Stimulated activated CD8-positive, alpha-beta memory T cell treated with anti-CD3 and anti-CD28 coated beads, Interleukin-15, amount 100 ng/mL, for 24 hours (primary cell): ENCODE measurements at places on chromosomes 7 and 10.

- DNase-seq = no peak
These were observed 42.2 kb downstream of the MPLKIP start for GRCh38 chr7:40092182-40092581.

DNA sequence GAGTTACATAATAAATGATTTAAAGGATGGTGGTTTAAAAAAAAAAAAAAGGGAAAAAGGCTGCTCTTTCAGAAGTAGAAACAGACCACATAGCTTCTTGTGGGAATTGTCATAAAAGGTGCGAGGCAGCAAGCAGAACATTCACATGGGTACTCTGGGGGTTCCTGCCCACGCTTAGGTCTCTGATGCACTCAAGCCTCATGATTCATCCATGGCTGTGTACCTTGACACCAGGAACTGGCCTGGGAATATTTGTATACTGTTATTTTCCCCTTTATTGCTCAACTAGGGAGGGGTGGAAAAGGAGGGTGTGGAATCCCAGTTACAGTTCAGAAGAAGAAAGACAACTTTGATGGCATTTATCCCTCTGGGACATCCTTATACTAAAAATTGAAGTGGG, 4.0 kb downstream of the PON2 start:
- DNase-seq = no peak

- no peak for DNase-seq
These were observed 151.5 kb upstream of the VIPR2 start for GRCh38 chr7:159296093-159296681.

- no peak for DNase-seq
These were observed 7.1 kb upstream of the ZNF33B start for GRCh38 chr10:42645516-42645915.

DNA sequence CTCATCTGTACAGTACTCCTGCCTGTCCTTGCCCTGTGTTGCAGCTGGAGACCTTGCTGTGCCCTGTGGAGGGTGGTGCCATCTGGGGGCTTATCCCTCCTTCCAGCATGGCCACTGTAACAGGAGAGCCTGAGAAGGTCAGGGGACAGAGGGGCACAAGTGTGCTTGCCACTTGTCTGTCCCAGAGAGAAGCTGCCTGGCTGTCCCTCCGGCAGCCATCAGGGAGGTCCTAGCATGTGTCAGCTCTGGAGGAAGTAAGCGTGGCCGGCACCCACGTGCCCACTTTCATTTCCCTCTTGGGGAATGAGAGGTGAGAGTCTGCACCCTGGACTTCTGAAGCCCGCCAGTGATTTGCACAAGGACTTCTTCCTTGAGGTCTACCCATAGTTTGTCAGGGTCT, 97.0 kb upstream of the PPIF start:
- DNase-seq = no peak

GRCh38 chr10:78419481-78420265, 386.0 kb downstream of the RPS24 start:
- DNase-seq = no peak

DNA sequence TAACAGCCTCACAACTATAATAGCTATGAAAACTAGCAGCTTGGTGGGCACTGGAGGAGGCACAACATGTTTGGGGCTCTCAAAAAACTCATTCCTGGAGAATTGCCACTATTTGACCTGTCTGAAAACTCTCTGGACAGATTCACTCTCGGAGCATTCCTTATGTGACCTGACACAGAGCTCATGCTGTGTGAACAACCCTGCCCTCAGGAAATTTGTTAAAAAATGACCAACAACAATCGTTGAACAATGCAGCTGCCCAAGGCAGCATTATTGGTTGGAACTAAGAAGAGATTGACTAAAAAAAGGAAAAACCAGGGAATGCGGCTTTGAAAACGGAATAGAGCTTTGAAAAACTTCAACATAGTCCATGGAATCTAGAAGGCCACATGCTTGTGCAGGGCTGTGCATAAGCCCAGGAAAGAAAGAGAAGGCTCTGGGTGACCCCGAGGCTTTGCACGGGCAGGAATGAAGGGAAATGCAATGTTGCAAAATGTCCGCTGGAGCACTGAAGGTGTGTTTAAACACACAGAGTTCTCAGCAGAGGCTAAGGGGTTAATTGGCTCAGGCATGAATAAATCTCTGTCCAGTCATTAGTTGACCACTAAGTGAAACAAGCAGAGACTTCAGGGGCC, 52.8 kb downstream of the NAMPT start:
- DNase-seq = no peak

GRCh38 chr7:102875700-102876295, 37.0 kb upstream of the LRRC17 start:
- DNase-seq = no peak

DNA sequence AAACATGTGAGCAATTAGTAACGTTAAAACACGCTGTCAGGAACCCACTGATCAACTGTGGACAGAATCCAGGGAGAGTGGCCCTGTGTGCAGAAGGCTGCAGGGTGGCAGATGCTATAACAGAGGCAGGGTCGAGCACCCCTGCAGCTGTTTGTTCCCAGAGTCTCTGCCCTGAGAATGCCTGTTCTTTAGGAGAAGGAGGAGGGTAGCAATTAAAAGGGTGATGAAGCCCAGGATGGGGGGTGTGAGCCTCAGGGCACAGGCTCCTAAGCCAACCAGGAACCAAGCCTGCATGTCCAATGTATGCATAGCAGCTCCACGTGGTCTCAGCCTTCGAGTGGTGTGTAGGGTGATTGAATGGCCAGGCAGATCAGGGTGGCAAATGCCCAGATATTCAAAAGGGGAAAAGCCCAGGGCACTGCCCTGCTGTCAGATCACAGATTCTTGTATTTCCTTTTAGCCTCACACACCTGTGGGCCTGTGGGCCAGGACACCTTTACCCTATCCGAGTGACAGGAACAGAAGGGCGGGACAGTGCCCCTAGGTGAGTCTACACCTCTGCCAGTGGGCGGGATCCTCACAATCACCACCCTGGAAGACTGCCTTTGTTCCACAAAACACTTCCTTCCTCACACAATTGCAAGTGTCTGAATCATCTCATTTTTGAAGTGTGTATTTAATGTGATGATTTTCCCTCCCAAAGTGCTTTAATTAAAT, 7.3 kb downstream of the WDFY4 start:
- DNase-seq = no peak

- no peak for DNase-seq
These were observed 203.7 kb upstream of the NPVF start for GRCh38 chr7:25431956-25432450.

GRCh38 chr7:154735766-154736165, 267.2 kb downstream of the PAXIP1 start:
- DNase-seq = no peak

DNA sequence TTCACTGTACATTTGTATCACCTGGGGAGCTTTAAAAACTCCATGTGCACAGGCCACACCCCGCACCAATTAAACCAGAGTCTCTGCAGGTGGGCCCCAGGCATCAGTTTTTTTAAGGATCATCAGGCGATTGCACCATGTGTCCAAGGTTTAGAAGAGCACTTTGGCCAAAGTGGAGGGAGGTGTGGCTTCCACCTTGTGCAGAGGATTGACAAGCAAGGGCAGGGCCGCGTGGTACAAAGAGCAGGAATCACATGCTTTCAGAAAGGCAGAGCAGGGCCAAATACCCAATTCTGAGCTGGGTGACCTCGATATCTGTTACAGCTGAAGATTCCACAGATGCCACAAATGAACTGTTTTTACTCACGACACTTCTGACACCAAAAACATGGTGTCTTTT, 52.4 kb downstream of the NOC3L start:
- DNase-seq = no peak

GRCh38 chr7:4957847-4958476, 1.0 kb downstream of the MMD2 start:
- no peak for DNase-seq

DNA sequence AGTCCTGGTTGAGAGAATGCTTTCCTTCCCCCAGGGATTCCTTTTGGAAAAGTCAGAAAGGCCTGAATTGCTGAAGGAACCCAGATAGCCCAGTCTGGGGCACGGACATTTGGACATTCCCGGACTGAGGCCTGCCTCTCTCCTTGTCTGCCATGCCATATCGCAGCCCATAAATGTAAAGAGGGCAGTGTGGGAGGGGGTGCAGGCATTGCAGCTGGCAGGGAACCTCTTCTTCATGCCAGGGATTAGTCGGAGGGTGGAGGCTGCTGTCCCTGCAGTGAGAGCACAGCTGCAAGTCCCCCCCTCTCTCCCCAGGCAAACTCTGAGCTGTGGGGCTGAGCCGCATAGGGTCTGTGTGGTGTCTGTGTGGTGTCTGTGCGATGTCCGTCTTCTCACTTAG, 486.0 kb upstream of the MKI67 start:
- no peak for DNase-seq

GRCh38 chr7:156524818-156525597, 115.6 kb upstream of the RNF32 start:
- no peak for DNase-seq

DNA sequence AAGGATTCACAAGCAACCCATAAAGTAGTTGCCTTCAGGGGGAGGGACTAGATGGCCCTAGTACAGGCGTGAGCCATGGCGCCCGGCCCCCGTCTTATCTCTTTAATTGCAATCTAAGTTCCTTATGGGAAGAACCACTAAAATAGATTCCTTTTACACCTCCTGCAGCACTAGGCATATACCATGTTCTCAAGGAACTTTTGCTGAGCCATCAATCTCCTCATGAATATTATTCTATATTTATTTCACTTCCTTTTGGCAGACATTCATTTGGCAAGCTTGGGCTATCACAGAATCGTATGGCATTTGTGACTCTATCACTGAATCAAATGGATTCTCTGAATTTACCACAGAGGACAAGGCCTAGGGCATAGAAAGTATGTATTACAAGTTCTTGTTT, 14.8 kb upstream of the DNAJC12 start:
- DNase-seq = no peak

- no peak for DNase-seq
These were observed 44.2 kb downstream of the DLD start for GRCh38 chr7:107934991-107935770.

DNA sequence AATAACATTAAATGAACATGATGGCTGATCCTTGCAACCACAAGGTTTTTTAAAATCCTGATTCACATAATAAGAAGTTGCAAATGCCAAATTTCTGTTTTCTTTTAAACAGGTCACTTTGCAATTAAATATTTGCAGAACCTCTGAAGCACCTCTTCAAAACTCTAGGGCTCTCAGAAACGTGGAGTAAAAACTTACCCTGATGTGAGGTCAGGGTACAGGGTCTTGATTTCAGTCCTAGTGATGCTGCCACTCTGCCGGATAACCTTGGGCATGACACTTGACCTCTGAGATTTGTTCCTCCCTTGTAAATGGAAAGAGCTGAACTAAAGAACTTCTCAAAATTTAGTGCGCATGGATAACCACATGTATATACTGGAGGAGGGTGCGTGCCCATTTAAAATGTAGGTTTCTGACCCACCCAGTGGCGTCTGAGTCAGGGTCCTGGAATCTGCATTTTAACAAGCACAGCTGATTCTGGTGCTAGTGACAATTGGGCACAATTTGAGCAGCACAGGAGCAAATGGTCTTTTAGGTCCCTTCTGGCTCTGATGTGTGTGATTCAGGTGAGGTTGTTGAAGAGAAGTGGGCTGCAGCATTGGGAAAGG, 35.5 kb upstream of the TNPO3 start:
- DNase-seq = no peak

DNA sequence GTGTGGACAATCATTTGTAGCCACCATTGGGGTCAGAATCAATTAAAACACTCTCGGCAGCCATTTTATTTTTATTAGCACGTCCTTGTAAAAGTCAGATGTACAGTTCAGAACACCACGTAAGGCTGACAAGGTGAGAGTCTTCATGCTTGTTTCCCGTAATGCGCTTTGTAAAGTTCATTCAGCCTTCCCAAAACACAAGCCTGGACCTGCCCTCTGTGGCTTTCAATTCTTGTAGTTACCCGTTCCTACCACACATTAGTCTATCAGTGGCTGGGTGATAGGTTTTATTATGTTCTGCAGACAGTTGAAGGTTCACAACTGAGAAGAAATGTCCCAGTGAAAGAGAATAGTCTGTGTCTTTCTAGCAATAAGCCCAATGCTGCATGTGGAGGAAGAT, 35.4 kb downstream of the GAD2 start:
- DNase-seq = no peak

DNA sequence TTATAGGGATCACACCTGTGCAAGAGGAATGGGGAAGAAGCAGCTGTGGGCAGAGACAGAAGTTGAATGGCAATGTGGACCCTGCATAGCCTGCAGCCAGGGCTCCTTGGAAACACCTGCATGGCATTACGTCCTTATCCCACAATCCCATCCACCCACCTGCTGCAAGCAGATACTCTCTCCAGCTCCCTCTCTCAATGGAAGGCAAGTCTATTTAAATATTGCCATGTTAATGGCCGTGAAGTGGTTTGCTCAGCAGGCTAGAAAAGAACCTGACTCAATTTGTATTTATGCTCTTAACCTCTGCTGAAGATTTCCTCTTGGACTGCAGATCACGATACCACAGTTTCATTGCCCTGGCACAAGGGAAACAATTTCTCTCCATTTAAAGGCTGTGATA, 417.0 kb downstream of the TYW1 start:
- no peak for DNase-seq

- no peak for DNase-seq
These were observed 240.9 kb downstream of the KIAA1217 start for GRCh38 chr10:24449769-24450310.

DNA sequence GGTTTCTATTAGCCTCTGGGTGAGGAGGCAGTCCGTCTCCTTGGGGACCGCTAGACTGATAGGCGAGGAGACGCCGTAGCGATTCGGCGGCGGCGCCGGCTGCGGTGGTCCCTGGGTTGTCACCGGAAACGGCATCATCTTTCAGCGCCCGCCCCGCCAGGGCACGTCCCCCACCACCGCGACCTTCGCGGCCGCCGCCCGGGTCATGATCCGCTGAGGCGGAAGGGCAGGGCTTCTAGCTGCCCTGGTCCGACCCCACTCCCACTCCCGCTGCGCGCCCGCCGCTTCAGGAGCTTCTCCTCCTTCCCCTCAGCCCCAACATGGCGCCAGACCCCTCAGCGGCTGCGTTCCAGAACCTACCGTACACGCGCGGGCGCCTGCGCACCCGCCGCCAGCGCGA, at the start of gene PAPOLB:
TSS of gene PAPOLB (minus strand) at position 358 of the 400 bp plus-strand sequence. CDS start at position 138, 220 bp downstream.
- no peak for DNase-seq

GRCh38 chr7:155543011-155543876, 3.1 kb downstream of the CNPY1 start:
- DNase-seq = no peak

DNA sequence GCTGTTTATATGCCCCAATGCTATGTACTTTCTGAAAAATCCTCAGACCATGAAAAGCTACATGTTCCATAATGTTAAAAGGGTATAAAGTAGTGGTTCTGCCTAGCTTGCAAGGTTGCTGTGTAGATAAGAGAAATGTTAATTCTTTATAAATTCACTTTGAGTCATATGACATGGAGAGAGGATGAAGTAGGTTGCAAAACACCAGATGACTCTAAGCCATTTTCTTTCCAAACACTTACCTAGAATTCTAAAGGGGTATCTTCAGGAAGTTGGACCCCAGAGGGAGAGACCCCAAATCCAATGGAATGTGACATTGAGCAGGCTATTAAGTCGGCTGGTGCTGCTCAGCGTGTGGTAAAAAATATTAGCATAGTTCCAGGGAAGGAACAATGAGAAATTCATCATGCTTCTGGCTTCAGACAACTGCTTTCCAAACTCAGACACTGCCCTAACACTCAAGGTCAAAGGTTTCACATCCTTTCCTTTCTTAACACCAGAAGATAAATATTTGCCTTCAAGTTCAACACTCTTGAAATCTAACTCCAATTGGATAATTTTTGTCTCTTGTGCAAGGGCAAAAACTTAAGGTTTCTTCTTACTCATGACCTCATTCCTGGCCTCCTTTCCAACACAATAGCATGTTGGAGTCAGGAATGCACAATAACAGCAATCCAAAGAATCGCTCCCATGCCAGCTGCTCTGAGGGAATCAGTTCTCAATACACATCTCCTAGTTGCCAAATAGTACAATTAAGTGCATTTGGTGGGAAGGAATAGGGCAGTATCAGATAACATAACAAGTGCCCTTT, 100.7 kb upstream of the AFAP1L2 start:
- no peak for DNase-seq
